ENCODE measurements at places on chromosomes 12 and 14.

DNA sequence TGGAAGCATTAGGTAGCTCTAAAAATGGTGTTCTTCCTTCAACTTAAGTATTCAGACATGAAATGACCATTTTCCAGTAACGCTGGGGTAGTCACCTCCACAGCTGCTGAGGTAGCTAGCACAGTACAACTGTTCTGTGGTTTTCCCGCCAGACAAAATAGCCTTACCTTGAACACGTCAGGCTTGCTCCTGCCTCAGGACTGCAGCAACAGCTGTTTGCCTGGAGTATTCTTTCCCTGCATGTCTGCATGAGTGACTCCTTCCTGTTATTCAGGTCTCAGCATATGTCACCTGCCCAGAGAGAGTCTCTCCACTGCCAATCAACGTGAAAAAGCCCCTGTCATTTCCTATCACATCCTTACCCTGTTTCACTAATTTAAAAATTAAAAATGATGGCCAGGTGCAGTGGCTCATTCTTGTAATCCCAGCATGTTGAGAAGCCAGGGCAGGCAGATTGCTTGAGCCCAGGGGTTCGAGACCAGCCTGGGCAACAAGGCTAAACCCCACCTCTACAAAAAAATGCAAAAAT is 37.9 kb downstream of the WDR89 start:
- DNase-seq, result no peak

DNA sequence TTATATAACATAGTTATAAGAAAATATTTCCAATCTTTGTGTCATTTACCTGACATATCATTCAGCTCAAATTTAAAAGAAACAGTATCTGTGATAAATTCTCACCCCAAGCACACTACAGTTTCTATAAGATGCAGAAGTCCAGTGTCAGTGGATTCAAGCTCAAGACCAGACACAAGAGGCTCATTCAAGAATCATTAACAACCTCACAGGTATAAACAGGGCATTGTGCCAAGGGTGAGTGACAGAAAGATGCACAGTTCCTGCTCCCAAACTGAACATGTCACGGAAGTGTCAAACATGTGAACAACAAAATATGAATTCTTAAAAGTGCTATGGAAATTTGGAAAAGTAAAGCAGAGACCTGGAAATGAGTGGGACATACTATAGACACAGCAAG is 12.8 kb downstream of the ATP2B1 start:
- no peak for DNase-seq

- DNase-seq, result no peak
These were observed 16.0 kb downstream of the PLD4 start for GRCh38 chr14:104940526-104941150.

- DNase-seq, result no peak
These were observed 15.3 kb downstream of the RPS6KL1 start for GRCh38 chr14:74907744-74908143.

All from T-cell (primary cell).